A673 (cell line): ENCODE measurements at places on chromosomes 7 and 10. TPM values are rescaled to one million over a fixed set of nuclear protein-coding genes. Genes with fewer than 3 reads are reported as not detected.

GRCh38 chr10:45255706-45256105 lies 59.7 kb downstream of the OR13A1 start:
- DNase-seq, result no peak

- DNase-seq, result peak; percentile 74
Measured at GRCh38 chr10:96339956-96340904, 18.6 kb downstream of the OPALIN start.

The CTAGE6 gene
- 0.17 TPM in 1 of 2 replicates, not detected in the other for total RNA-seq

The RBP3 gene
- not detected in 2 replicates for total RNA-seq

DNA sequence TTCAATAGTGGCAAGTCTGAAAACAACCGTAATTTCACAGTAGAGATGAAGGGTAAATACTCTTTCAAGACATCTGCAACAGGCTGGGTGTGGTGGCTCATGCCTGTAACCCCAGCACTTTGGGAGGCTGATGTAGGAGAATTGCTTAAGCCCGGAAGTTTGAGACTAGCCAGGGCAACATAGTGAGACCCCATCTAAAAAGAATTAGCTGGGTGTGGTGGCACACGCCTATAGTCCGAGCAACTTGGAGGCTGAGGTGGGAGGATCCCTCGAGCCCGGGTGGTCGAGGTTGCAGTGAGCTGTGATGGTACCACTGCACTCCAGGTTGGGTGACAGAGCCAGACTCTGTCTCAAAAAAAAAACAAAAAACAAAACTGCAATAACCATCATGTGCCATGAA lies 71.8 kb downstream of the PFKFB3 start:
- DNase-seq, result no peak

DNA sequence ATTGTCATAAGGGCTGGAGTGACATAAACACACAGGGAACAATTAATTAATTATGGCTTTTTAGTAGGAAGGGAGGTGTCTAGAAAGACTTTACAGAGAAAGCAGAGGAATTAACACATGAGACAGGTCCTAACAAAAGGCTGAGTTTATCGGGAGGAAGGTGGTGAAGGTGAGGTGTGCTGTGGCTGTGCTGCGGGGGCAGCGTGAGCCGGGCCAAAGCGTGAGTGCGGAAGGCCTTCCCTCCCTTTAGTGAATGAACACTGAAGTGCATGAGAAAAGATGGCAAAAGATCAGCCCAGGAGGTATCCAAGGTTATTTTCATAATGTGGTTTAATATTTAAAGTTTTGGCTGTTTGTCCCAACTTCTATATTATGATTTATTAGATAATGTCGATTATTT lies 243.4 kb upstream of the PLXNA4 start:
- no peak for DNase-seq

DNA sequence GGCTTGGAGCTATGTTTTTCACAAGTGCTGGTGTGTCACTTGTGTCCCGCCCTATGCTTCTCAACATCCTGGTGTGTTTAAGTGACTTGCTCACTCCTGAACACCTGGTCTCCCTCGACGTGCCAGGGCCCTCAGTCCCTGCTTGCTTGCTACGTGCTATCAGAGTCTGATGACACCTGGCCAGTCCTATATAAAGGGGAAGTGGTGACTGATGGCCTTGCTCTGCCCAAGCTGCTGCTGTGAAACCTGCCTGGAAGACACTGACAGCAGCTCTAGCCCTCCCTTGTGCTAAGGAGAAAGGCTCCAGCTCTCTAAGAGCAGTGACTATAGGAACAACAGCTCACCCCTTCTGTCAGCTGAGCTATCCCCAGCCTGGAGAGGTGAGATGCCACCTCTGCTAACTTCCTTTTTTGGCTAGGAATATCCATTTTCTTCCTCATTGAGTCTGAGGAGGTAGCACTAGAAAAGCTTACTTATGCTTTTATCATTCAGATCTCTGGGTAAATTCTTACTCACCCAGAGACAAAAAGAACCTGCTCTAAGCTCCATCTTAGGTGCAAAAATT lies 77.2 kb upstream of the PLXNA4 start:
- no peak for DNase-seq

The SLC13A1 gene
- total RNA-seq, result not detected in 2 replicates

DNA sequence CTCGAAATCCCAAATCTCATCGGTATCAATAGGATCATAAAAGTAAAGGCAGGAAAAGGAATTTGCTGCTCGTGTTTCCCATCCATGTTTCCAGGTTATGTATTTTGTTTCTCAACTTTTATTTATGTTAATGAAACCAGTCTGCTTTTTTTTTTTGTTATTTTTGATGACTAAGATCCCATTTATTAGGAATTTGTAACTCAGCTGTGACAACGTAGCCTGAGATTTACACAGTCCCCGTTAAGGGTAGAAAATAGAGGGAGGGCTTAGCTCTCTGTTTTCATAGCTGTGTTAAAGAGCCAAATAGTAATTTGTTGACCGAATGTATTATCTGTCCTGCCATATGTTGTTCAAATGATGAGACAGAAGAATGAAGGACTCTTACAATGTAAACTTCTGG lies 164.0 kb downstream of the MGMT start:
- no peak for DNase-seq

The AUTS2 gene
- total RNA-seq, result 42.1 and 44.3 TPM in 2 replicates

The ITIH5 gene
- not detected in 2 replicates for total RNA-seq

- no peak for DNase-seq
Measured at GRCh38 chr10:33773253-33773573, 438.7 kb upstream of the NRP1 start.

GRCh38 chr10:4108693-4109092 lies 323.7 kb upstream of the KLF6 start:
- DNase-seq, result no peak

- DNase-seq, result no peak
Measured at GRCh38 chr10:5971315-5971832, 6.0 kb downstream of the IL15RA start.

GRCh38 chr7:112138325-112138852 lies 67.8 kb downstream of the DOCK4 start:
- DNase-seq, result no peak

- no peak for DNase-seq
Measured at GRCh38 chr7:3128857-3129490, 85.3 kb upstream of the CARD11 start.

DNA sequence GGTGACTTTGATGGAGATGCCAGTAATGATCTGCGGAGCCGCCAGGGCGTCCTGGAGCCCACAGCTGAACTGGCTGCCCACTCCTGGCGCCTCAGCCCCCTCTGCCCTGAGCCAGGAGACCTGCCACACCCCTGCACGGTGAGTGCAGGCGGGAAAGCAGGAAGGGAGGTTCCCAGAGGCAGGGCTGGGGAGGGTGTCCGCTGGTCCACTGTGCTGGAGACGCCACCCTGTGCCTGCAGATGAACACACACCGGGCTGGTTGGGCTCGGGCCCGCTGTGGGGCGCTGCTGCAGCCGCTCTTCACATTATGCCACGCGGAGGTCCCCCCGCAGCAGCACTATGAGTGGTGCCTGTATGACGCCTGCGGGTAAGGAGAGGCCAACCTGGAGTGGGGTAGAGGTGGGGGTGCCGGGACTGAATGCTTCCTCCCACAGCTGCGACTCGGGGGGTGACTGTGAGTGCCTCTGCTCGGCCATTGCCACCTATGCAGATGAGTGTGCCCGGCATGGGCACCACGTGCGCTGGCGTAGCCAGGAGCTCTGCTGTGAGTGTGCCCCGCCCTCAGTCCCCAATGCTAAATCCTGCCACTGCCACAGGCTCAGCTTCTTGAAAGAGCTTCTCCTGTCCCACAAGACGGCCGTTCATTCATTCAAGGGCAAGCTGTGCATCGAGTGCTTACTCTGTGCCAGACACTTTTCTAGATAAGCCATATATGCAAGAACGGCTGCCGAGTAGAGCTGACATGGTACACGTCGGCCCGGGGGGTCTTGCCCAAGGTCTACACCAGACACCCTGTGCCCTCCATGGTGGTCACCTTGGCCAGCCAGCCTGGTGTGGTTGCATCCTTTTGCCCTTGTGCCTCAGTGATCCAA lies 14.3 kb upstream of the ZNF467 start:
- no peak for DNase-seq

GRCh38 chr7:36794689-36795088 lies 70.4 kb upstream of the AOAH start:
- DNase-seq, result no peak

DNA sequence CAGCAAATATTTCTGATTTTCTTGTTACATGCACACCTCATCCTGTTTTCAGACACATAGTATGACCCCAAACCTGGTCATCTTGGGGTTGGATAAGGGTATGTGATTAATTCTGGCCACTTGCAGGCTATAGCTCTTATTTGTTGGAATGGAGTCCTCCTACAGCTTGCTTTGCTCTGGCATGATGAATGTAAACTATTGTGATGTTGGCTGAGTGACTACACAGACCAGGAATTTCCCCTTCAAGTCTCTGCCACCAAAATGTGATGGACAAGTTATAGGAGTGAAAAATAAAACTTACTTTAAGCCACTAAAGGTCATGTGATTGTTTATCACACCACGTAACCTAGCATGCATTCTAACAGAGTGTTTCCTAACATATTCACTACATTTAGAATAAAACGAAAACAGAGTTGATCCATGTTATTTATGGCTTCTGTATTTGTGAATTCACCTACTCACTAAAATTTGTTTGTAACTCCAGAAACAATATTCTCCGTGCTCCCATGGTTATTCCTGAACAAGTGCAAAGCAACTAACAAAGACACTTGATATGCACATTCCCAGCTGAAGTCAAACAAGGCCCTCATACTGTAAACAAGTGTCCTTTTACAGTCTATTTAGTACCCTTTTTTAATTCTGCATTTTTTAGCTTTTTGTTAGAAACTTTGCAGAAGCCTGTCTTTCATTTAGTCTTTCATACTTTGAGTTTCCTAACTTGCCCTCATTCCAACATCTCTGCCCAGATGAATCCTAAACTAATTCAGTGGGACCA lies 599.2 kb upstream of the PCDH15 start:
- no peak for DNase-seq

GRCh38 chr10:132169031-132169765 lies 17.6 kb upstream of the DPYSL4 start:
- DNase-seq, result no peak

The ZNF679 gene
- not detected in 2 replicates for total RNA-seq

The FANK1 gene
- 0.83 and 1.4 TPM in 2 replicates for total RNA-seq

DNA sequence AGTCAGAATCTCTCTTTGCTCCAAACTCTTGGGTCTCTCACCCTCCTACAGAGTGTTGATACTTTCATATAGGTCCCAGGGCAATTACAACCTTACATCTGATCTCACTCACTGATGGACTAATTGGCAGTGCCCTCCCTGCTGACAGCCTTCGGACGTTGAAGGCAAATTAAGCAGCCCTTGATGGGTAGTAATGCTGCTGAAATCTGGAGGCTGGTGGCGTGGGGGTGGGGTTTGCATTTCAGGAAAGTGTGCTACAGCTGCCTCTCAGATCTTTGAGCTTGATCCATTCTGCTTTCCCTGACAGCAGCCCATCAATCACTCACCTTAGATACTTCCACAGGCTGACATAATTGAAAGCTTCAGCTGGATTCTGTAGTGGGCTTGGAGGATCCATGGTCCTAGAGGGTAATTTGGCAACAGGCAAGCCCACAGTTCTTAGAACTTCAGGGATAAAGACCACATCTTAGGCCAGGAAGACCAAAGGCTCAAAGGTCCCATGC lies 349.1 kb upstream of the PODXL start:
- no peak for DNase-seq

The SUGCT gene
- 1.5 and 2.5 TPM in 2 replicates for total RNA-seq

- DNase-seq, result no peak
Measured at GRCh38 chr7:17947620-17948019, 7.3 kb upstream of the SNX13 start.

DNA sequence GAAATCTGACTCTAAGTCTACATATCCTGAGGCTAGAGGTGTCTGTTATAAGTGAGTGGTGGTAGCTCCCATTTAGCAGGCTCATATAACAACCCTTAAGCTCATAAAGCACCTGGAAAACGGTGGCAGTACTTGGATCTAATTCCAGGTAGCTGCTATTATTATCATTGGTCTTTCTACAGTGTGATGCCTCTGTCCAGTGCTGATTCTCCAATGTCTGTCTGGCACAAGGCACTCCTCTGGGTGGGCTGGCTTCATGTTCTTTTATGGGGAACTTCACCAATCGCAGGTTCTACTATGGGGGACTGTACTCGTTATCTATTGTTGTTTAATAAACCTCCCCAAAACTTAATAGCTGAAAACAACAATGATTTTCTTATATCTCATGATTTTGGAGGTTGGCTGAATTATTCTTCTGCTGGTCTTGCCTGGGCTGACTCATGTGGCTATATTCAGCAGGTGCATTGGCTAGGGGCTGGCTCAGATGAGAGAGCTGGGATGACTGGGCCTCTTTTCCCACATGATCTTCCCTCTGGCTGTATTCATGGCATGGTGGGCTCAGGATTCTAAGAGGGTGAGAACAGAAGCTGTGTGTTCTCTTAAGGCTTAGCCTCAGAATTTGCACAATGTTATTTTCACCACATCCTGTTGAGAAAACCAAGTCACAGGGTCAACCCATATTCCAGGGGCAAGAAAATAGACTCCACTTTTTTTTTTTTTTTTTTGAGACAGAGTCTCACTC lies 93.0 kb upstream of the PCGF5 start:
- no peak for DNase-seq

- no peak for DNase-seq
Measured at GRCh38 chr7:134693256-134693655, 46.6 kb downstream of the BPGM start.

GRCh38 chr10:62047960-62048383 lies 146.5 kb downstream of the ARID5B start:
- DNase-seq, result no peak

- no peak for DNase-seq
Measured at GRCh38 chr7:141484907-141485306, 66.3 kb upstream of the AGK start.

The PTF1A gene
- not detected in 2 replicates for total RNA-seq

- no peak for DNase-seq
Measured at GRCh38 chr10:28595613-28596012, 62.7 kb downstream of the WAC start.

The GIMAP6 gene
- not detected in 2 replicates for total RNA-seq

DNA sequence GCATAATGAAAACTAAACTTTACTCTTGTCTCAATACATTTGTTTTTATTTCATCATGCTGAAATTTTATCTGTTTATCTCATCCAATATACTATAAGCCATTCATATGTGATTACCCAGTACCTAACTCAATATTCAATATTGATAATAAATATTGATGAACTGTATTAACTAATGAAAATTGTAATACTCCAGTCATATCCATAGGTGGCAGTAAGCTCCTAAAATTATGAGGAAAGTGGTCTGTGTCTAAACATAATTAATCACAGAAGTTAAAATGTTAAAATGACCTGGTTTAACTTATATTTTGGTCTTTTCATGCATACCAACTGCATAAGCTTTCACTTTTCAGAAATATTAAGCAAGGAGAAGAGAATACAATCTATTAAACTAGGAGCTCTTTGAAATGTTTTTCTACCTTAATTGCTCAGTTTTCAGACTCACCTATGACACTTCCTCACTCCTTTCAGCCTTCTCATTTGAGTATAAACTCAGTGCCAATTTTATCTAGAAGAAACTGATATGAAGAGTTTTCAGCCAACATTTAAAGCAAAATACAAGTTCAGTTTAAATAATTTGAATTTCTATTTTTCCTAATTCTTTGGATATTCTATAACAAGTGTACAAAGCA lies 30.5 kb upstream of the VWDE start:
- no peak for DNase-seq
